ENCODE measurements at places on chromosomes 16 and 17.

DNA sequence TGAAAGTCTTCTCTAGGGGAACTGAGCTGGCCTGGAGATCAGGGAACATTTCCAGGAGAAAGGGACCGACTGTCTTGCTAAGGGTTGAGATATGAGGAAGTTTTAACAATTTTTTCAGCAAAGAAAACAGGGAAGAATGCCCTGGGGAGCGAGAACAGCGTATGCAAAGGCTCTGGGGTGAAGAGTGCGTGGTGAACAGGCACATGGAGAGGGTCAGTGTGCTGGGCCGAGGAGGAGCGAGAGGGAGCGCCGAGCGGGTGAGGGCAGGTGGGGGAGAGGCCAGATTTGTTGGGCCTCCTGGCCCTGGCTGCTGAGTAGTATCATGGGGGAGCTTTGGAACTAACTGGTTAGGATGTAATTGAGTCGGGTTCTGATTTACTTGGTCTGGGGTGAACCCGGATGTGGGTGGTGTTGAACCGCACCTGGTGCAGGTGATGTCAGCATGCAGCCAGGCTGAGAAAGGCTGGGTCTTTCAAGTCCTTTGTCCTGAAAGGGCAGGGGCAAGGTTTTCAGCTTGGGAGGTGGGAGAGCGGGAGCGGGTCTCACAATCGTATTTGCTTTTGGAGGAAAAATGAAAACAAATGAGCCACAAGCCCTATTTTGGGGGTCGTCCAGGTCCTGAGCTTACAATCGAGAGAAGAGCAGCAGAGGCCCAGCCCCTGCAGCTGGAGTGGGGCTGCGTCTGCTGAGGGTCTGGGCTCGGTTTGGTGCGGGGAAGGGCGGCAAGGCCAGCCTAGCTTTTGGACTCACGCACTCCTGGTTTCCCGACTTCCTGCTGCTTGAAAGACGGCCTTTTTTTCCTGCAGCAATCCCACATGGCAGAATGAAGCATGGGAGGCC lies 11.1 kb upstream of the WFDC1 start:
- DNase-seq: no peak

GRCh38 chr16:77548766-77549165 lies 113.9 kb upstream of the ADAMTS18 start:
- DNase-seq: no peak

- no peak for DNase-seq
These were observed 6.3 kb downstream of the CLUH start for GRCh38 chr17:2705263-2705662.

GRCh38 chr17:29246628-29247027 lies at the start of gene CRYBA1:
Gene CRYBA1, plus strand, starts transcription at chr17:29246859. Its CDS starts 5 bp downstream, at chr17:29246864.
- DNase-seq: no peak

GRCh38 chr16:68075980-68076379 lies 9.2 kb upstream of the NFATC3 start:
- DNase-seq: no peak

- DNase-seq: no peak
These were observed 5.0 kb upstream of the PPP1R1B start for GRCh38 chr17:39621523-39622379.

- DNase-seq: no peak
These were observed 141.9 kb upstream of the SDK2 start for GRCh38 chr17:73785958-73786743.

- DNase-seq: peak; percentile 82
These were observed 181.2 kb upstream of the AXIN2 start for GRCh38 chr17:65742403-65743307.

GRCh38 chr17:75864448-75864871 lies 9.3 kb upstream of the WBP2 start:
- no peak for DNase-seq

GRCh38 chr17:75878174-75878998 lies at the start of gene TRIM47:
Gene TRIM47, minus strand, starts transcription at chr17:75878581. Its CDS starts 33 bp downstream, at chr17:75878548.
- DNase-seq: no peak

- DNase-seq: no peak
These were observed 4.8 kb upstream of the SHISA9 start for GRCh38 chr16:12896562-12896961.

DNA sequence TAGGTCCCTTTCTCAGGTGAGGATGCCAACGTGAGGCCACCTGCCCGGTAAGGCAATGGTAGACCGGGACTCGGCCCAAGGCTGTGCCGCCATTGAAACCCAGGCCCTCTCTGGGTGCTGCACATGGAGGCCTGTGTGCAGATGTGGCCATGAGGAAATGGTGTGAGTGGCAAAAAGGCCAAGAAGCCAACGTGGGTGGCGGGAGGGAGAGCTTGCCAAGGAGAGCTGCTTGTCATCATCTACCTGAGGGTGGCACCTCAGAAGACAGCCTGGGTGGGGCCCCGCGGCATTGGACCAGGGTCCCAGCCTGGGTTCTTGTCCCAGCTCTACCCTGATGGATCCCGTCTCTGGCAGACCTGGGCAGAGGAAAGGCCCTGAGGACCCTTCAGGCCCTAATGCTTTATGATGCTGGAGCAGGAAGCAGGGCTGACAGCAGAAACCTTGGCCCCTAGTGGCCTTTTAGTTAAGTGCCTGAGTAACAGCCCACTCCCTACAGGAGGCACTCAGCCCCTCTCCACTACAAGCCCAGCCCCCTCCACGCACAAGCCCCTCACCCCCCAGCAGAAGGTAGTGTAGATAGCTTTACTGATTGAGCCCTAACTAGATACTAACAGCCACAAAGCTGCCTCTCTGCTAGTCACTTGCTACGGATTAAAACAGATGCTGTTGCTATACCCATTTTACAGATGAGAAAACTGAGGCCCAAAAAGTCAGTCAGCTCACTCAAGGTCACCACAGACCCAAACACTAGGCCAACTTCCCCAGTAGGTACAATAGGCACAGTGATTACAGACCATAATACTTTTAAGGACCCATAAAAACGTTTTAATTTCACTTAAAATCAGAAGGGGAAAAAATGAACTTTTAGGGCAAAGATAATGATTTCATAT lies 26.2 kb upstream of the KIFC3 start:
- no peak for DNase-seq

DNA sequence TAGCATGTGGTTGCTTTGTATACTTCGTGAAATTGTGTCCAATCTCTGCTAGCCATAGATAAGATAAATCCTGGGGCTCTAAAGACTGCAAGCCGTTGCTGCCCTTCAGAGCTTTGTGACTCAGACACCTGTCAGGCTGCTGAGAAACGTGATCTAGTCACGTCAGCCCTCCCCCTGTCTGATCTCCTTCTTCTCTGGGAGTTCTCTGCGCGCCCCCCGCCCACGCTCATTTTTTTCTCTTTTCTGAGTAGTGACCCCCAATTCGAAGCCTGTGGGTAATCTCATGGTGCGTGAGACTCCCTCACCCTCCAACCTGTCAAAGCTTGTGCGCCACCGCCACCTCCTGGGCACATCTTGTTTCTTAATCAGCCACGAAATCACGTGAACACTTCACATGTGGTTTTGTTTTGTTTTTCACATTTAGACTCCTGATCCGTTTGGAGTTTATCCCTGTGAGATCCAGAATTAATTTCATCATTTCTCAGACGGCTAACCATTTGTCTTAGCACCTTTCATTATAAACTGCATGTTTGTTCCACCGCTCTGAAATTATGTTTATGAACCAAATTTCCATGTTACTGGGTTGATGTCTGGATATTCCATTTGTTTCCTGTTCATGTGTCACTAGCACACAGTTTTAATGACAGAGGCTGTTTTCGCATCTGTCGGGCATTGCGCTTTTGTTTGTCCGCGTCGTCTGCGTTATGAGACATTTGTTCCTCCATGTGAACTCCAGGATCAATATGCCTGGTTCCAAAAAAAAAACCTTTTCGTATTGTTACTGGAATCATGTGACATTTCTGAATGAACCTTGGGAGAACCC lies 977 bp upstream of the ZNF778 start:
- DNase-seq: peak; percentile 42

- DNase-seq: no peak
These were observed 10.9 kb downstream of the FLII start for GRCh38 chr17:18247613-18248001.

- no peak for DNase-seq
These were observed 489.6 kb downstream of the CDH13 start for GRCh38 chr16:83116274-83116892.

DNA sequence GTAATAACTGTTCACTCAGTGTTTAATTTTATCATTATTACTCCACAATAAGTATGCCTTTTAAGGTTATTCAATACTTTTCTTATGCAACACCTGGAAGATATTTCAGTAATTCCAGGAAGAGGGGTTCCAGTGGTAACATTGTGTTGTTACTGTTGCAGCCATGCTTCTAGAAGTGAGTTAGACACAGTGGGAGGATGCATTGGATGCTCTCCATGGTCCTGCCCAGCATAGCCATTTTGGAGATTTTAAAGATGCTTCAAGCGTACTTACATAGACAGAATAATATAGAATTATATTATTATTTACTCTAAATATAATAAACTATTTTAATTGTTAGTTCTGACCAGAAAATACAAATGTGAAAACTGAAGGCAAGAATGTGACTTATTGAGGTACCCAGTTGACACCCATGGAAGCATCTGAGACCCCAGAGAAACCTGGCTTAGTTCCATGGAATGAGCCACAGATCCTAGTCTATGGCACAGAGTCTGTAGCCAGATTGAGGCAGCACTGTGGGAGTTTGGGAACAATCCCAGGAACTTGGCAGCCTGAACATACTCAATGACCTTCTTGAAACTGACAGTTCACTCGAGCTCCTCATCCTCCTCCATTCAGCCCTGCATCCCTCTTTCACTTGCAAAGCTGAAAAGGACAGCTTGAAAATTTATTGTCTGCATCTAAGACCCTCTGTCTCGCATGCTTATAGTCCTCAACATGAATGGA lies 190.1 kb upstream of the HS3ST4 start:
- no peak for DNase-seq

- no peak for DNase-seq
These were observed 13.2 kb upstream of the CDIPT start for GRCh38 chr16:29876217-29876593.

DNA sequence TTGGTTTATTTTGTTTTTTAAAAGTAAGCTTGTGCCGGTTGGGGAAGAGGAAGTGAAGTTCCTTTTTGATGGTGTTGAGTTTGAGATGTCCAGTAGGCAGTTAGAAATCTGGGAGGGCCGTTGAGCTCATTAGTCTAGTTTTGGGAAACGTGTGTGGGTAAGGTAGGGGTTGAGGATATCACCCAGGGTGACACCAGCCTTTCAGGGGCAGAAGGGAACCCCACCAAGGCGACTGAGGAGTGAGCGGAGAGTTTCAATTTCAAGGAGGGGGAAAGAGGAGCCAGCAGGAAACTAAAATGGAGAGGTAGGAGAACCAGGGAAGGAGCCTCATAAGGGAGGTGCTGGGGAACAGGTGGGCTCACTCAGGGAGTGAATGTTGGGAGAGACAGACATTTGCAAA lies 22.7 kb downstream of the HAPSTR1 start:
- DNase-seq: no peak

GRCh38 chr16:55678161-55678821 lies 22.5 kb downstream of the SLC6A2 start:
- DNase-seq: no peak

GRCh38 chr16:24819462-24820040 lies 26.2 kb upstream of the SLC5A11 start:
- DNase-seq: no peak

GRCh38 chr16:79173919-79174318 lies 426.6 kb downstream of the MAF start:
- DNase-seq: no peak

DNA sequence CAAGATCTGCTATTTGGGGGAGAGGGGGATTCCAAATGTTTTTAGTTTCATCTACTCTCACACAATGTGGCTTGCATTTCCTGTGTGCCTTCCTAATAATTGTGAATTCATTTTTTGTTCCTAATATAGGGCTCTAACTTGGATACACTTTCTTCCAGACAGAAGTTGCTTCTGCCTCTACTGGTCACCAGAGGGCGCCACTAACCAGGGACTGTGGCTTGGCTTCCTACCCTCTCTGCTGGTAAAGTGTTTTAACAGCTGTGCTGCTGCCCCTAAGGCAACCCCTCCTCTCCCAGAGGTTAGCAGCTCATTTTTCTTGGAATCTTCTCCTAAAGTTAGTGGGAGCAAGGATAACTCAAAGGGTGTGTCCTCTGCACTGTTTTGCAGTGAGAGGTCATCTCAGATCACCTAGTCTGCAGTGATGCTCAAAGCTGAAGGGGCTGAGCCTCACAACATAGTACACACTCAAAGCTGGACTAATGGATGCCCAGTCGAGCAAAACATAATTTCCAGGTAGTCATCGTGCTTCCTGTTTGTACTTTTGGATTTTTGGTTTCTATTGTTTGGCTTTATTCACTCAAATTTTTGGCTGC lies 5.0 kb upstream of the PRSS54 start:
- DNase-seq: no peak

GRCh38 chr16:31477220-31478216 lies 5.4 kb upstream of the SLC5A2 start:
- no peak for DNase-seq

- no peak for DNase-seq
These were observed 1.2 kb downstream of the SREBF1 start for GRCh38 chr17:17835415-17836249.

- peak; percentile 11 for DNase-seq
These were observed 26.9 kb downstream of the USP43 start for GRCh38 chr17:9672266-9672665.

DNA sequence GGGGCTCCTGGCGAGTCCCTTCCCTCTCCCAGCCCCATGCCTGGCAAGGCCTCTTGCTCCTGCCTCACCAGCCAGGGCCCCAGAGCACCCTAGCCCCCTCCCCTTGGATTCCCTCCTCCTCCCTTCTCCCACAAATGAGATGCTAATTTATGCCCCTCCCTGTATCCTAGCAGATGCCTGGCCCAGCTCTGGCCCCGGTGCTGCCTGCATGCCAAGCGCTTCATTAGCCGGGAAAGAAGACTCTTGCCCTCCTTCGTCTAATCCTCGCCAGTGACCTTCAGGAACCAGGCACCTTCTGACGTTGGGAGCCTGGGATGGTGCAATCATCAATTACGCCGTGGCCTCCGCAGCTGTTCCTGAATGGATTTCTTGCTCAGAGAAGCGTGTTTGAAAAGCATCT lies 127.8 kb downstream of the SDK2 start:
- no peak for DNase-seq

DNA sequence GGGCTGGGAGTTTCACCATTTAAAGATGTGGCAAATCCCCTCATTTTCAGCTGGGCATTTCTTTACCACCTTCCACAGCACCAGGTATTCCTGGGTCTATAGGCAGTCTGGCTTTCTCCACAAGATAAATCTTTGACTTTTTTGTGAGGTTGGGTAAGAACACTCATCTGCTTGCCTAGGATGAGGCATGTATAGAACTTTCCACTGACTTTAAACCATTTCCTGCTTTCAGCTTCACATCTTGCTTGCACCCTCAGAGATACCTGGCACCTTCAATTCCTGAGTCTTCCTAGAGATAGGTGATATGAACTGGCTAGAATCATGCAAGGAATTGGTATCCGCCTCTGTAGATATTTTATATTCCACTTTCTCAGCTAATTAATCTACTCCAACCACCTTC lies 27.9 kb downstream of the SMURF2 start:
- no peak for DNase-seq

GRCh38 chr16:23195366-23195978 lies 12.9 kb downstream of the SCNN1G start:
- no peak for DNase-seq

- no peak for DNase-seq
These were observed 6.4 kb downstream of the GRN start for GRCh38 chr17:44351464-44351863.

- no peak for DNase-seq
These were observed 9.8 kb downstream of the SLC38A10 start for GRCh38 chr17:81285179-81285878.

Measured in GM04503 (cell line).